Cortex of kidney (tissue), 1 donor: ENCODE measurements at places on chromosomes 3 and 15.

GRCh38 chr3:46566040-46566641 is at the start of gene LRRC2:
Gene LRRC2 (minus strand): TSS chr3:46566302. CDS start chr3:46551591, 14,711 bp downstream.
- no peak for DNase-seq

- no peak for DNase-seq
Observed at GRCh38 chr3:192077795-192078497, 617.0 kb downstream of the PYDC2 start.

- no peak for DNase-seq
Observed at GRCh38 chr3:69785769-69786320, 46.6 kb downstream of the MITF start.

DNA sequence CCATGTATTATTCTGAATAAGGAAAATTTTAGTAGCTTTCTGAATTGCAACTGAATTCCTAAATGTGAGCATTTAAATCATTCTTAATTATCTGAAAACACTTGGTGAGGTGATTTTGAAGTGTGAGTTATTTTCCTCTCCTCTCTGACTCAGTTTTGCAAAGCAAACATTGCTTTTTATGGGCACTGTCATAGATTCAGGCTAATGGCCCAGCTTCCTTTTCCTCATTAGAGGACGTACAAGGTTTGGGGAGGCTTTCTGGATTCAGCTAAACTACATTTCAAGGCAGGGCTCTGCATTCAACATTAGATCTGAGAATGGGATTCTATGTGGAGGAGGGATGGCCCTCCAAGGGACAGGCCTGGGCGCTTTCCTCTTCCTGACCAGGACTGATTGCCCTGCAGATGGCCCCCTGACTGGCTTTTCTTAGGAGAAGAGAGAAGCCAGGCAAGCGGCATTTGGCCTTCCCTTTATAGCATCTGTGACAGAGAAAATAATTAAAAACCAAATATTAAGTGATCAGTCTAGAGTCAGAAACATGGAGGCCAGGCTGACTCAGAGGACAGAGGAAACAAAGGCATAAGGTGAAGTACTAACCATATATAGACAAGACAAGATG is 53.0 kb upstream of the STXBP5L start:
- DNase-seq = no peak

GRCh38 chr15:39944726-39945125 is 10.8 kb downstream of the EIF2AK4 start:
- DNase-seq = no peak

GRCh38 chr15:68620721-68621527 is 42.1 kb downstream of the CORO2B start:
- DNase-seq = no peak

DNA sequence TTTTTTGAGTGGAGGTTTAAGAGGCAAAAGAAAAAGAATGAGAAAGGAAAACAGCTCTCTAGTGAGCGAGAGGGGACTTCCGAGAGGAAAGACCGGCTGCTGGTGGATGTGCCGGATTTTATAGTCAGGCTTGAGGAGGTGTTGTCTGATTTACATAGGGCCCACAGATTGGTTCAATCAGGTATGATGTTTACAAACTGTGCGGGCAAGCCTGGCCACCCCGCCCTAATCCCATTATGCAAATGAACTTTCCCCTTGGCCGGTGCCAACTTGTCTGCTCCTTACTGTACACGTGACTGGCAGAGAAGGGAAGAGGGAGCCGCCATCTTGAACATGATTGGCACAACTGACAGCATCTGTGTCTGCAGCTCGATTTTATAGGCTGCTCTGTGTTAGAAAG is 44.7 kb downstream of the FAM43A start:
- DNase-seq = no peak

DNA sequence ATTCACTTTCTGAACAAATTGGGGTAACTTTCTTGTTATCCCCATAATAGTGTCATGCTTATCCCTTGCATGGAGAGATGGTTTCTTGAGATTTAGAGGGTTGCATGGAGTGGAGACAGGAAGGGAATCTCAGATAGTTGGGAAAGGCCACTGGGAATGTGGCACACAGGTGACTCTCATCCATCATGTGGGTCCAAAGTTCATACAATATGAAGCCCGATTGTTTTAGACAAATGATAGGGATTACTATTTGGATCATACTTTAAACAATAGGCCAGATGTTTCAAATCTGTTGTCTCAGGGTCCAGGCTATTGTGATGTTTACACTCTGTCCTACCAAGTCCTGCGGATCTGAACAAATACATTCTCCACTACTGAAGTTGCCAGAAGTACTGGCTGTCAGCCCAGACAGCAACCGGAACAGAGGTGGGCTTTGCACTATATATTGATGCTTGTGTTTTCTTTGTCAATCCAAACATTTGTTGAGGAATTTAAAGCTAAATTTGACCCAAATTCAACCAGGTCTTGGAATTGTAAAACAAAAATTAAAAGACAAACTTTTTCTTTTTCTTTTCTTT is 39.2 kb upstream of the NMNAT3 start:
- no peak for DNase-seq

- no peak for DNase-seq
Observed at GRCh38 chr3:168070919-168071318, 24.8 kb downstream of the GOLIM4 start.

DNA sequence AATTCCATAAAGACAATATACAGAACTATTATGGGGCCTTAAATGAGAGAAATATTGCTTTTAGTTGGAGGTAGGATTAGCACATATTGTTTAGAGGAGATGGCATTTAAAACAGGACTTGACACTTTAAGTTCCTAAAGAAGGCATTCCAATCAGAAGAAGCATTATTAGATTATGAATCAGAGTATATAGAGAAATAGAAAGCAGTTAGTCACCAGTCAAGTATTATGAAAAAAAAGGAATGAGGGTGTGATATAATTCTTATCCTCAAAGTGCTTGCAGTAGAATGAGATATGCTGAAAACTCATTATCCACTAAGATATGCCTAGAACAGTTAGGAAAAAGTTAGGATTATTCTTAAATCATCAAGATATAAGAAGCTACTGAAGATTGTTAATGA is 456.2 kb downstream of the ZNF385D start:
- DNase-seq = no peak

- no peak for DNase-seq
Observed at GRCh38 chr3:27209617-27210264, 159.4 kb downstream of the NEK10 start.

GRCh38 chr15:32819448-32819847 is 101.6 kb downstream of the GREM1 start:
- DNase-seq = no peak

GRCh38 chr3:61864886-61865285 is 303.5 kb downstream of the PTPRG start:
- no peak for DNase-seq
